ENCODE measurements at places on chromosomes 6 and 20.

DNA sequence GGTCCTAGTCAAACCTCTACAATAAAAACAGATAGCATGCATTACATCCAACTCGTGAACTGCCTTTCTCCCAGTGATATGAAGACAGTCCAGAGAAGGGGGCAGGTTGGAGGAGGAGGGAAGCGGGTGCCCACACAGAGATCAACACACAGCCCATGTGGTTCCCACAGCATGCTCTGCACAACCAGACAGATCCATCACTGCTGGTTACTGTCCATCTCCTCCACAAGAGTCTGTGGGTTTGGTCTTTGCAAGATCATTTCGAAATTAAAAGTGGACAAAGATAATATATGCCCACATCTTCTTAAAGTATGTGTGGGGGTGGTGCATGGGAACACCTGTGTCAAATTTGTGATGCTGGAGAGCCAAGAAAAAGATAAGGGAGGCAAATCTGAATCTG is 215.5 kb downstream of the GMDS start:
- no peak for DNase-seq

- DNase-seq: peak; percentile 48
Observed at GRCh38 chr6:83055366-83055964, 10.2 kb downstream of the UBE3D start.

- no peak for DNase-seq
Observed at GRCh38 chr6:107125771-107126170, 10.5 kb upstream of the BEND3 start.

GRCh38 chr6:81565071-81565470 is 187.4 kb downstream of the TENT5A start:
- no peak for DNase-seq

DNA sequence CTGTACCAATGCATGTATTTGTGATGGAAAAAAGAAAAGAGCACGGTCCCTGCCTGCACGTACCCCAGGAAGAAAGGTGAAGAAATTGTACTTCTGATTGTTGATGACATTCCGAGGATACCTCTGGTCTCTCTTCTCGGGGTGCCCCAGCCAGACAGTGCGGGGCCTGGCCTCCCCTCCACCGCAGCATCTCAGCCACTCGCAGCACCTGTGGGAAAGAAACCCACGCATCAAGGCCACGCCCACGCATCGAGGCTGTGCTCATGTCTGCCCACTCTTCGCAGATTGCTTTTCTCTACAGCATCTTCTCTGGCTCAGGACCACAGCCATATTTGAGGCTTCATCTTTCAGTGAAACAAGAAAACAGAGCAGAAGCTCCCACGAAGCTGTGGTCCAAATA is 38.4 kb downstream of the ATP9A start:
- DNase-seq: no peak

- no peak for DNase-seq
Observed at GRCh38 chr20:34604980-34605788, 46.7 kb downstream of the MAP1LC3A start.

DNA sequence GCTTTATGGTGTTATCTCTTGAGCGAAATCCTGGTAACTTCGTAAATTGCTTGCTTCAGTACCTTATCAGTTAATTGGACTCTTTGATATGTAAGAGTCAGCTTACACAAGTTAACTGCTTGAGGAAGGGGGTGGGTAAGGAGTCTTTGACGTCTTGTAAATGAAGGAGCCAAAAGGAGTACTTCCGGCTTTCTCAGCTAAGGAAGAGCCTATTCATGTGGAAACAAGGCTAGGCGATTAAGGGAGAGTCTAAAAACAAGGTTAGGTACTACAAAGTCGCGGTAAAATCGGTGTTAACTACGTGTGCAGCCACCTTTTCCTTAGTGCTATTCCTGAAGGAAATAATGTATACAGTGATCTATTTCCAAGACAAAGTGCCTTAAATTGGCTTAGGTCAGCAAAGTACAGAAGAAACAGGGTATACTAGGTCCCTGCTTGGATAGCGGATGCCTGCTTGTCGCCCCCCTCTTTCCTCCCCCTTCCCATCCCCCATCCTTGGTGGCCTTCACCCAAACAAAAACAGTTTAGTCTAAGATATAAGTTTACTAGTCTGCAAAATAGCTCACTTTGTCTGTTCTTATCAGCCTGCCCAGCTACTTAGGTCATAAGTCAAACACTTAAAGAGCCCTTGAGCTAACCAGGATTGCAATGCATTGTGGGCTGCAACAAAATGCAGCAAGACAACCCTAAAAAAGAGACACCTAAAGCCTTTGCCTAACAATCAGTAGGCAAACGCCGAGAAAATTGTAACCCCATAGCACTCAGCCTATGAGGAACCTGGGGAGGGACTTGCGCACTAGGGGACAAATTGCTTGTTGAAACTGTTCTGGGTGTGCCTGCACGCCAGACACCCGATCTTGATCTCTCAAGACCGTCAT is 147.3 kb downstream of the TRIM27 start:
- DNase-seq: no peak

DNA sequence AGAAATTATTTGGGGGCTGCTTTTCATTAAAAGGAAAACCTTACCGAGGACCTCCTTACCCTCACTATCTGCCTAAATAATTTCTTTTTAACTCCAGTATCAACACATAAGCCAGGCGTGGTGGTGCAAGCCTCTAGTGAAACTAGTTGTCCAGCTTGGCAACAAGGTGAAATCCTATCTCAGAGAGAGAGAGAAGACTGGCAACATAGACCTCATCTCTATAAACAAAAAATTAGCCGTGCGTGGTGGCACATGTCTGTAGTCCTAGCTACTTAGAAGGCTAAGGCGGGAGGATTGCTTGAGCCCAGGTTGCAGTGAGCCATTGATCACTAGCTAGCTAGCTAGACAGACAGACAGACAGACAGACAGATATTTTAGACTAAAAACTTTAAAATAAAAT is 92.5 kb downstream of the ARMC2 start:
- no peak for DNase-seq

DNA sequence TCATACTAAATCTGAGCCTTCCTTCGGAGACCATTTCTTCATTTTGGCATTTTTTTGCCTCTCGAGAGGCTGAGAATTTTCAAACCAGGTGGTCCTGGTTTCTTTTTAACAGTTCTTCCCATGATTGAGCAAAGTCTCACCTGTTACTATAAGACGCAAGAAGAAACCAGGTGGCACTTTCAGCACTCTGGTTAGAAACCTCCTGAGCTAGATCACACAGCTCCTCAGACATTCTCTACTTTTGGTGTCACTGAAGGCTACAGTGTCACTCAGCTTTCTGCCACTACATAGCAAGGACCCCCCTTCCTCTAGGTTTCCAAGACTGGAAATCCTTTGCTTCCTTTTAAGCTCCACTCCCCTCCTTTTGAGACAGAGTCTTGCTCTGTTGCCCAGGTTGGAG is 7.3 kb downstream of the IFNGR1 start:
- no peak for DNase-seq

- no peak for DNase-seq
Observed at GRCh38 chr6:81683912-81684311, 68.6 kb downstream of the TENT5A start.

DNA sequence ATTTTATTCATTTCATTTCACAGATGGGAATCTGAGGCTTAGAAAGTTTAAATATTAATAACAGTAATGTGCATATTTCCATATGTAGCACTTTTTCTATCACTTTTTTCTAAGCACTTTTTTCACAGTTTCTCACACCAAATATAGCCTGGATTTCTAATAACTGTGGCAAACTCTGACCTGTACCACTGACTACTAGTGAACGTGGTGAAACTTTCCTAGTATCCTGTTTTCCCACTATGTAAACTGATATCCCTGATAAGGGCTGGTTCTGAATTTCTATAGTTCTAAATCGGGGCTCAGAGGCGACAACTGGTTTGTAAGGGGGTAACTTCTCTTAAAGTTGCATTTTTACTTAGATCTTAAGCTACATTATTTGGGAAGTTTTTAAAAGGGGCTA is 32.6 kb downstream of the MAP7 start:
- DNase-seq: no peak

- DNase-seq: peak; percentile 26
Observed at GRCh38 chr20:22403632-22404361, 180.6 kb downstream of the FOXA2 start.

GRCh38 chr6:169277619-169278018 is 24.0 kb upstream of the THBS2 start:
- no peak for DNase-seq

GRCh38 chr6:1997702-1998101 is 247.7 kb downstream of the GMDS start:
- DNase-seq: no peak

- no peak for DNase-seq
Observed at GRCh38 chr20:44888226-44889103, 3.0 kb downstream of the YWHAB start.

- DNase-seq: no peak
Observed at GRCh38 chr6:33419580-33420490, at the start of gene SYNGAP1. SYNGAP1 (plus strand) TSS chr6:33420065; CDS start chr6:33420265, 200 bp downstream.

- DNase-seq: peak; percentile 74
Observed at GRCh38 chr6:170296746-170297575, 6.1 kb upstream of the DLL1 start.

DNA sequence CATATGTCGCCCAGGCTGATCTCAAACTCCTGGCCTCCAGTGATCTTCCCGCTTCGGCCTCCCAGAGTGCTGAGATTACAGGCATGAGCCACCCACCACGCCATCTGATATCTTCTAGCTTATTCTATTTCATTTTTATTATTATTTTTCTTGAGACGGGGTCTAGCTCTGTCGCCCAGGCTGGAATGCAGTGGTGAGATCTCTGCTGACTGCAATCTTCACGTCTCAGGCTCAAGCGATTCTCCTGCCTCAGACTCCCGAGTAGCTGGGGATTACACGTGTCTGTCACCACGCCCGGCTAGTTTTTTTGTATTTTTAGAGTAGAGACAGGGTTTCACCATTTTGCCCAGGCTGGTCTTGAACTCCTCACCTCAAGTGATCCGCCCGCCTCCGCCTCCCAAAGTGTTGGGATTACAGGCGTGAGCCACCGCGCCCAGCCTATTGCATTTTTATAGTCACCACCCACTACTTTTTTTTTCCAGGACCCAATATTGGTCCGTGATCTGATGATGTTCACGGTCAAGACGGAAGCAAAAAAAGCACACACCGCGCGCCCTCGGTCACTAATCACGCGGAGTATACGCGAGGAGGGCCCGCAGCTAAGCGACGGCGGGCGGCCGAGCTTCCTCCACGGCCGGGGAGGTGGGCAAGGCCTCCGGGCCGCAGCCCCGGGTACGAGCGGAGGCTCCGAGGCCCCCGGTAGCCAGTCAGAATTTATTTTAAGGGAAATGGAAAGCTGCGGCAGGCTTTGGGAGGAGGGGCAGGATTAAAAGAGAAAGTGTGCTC is 1.1 kb upstream of the LSM14B start:
- DNase-seq: no peak

DNA sequence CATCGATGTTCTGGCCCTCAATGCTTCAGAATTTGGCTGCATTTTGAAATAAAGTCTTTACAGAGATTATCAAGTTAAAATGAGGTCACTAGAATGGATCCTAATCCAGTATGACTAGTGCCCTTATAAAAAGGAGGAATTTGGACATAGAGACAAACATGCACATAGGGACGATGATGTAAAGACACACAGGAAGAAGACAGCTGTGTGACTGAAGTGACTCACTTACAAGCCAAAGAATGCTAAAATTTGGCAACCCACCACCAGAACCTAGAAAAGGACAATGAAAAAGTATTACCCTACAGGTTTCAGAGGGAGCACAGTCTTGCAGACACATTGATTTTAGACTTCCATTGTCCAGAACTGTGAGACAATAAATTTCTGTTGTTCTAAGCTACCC is 322.8 kb upstream of the GJE1 start:
- DNase-seq: no peak

GRCh38 chr20:52747845-52748284 is 224.3 kb upstream of the TSHZ2 start:
- DNase-seq: peak; percentile 15

DNA sequence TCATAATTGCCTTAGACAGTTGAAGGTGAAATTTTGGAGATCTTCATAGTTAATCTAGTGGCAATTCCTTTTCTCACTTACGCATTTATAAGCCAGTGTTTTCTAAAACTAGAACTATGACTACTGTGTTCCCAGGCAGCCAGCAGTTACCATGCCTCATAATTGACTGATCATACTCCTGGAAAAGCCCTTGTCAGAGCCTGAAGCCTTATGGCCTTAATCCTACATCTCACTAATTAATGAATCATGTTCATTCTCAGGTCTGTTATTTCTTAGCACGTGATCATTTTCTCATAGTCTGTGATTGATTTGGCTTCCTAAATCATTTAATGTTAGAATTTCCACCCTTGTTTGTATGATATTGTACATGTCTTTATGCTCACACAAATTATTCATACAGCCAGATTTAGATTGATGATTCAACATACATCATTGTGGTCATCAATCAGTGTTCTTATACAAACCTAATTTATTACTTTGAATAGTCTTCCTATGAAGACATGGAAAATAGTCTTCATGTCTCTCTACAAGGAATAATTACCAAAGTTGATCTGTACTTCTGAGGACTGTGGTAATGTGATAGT is 132.6 kb upstream of the ASCC3 start:
- DNase-seq: no peak

All from neuronal stem cell (in vitro differentiated cells).